ENCODE measurements at places on chromosomes 2 and 18.

- DNase-seq = no peak
Observed at GRCh38 chr2:66578054-66578686, 143.2 kb downstream of the MEIS1 start.

DNA sequence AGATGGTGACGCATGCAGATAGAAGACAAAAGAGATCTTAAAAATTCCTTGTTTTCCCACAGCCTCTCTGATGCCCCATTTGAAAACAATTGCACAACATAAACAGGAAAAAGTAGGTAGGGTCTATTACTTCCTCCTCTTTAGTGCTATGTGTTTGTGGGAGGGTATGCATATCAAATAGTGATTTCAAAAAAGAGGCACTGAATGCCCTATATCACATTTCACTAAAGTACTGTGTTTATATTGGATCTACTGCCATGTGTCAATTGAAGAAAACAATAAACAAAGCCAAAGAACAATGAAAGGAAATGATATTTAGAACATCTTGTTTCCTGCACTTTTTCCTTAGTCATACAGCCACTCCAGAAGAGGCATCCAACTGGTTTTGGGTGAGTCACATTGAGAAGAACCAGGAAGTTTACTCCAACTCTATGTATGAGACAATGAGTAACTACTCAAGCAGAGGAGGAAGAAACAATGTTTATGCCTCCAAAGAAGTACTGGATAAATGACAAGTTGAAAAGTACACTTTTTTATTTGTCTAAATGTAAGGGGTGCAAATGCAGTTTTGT is 583.6 kb downstream of the FBXO15 start:
- DNase-seq = peak; percentile 78

- DNase-seq = no peak
Observed at GRCh38 chr18:3046216-3046808, 33.4 kb upstream of the LPIN2 start.

GRCh38 chr18:44601447-44601846 is 79.2 kb upstream of the SETBP1 start:
- DNase-seq = peak; percentile 90

DNA sequence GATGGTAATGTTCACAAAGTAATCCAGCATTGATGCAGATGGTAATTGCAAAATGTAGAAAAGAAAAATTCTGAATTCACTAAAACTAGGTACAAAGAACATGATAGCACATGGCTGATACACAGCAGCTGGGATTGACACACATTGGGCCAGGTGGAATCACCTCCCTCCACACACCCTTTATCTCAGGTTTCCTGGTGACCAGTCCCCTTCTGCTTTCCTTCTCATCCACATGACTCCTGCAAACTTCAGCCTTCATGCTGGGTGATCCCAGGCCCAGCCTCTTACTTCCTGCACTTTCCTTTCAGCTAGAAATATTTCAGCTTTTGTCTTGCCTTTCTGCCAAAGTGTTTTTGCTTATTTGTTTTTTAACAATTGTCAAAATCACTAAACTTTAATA is 246.9 kb downstream of the LNPK start:
- no peak for DNase-seq

DNA sequence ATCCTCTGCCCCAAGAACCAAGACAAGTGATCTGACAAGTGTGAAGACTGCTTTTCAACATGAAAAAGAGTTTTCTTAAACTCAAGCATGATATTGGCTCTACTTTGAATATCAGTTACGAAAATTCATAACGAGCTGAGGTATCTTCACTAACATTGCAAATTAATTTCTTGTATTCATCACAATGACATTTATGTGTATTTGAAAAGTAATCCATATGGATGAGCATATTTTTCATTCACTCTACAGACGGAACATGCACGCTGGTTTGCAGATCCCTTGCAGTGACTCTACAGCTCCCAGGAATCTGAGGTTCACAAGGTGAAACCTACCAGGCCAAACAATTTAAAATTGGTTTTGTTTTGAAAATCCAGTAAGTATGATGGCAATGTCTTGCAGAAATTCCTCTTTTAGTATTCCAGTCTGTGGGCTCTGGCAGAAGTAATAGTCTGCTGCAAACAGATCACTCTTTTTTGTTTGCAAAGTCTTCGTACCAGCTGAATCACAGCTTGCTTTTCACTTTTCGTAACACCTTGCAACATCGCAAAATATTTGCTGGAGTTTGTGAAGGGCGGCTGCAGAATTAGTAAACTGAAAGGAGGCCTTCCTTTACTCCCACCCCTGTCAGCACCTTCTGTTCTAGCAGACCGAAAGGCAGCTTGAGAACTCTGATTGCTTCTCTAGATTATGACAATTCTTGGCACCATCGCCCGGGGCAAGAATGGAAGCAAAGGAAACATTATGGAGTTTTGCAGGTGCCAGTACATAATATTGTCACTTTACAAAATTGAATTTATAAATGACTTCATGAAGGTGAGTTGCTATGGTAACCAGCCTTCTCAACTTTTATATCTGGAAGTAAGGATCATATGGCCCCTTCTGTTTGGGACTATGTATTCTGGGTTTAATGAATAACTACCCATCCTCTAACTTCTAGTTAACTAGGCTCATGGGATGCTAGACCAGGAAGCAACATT is 168.7 kb downstream of the TMEM247 start:
- no peak for DNase-seq

DNA sequence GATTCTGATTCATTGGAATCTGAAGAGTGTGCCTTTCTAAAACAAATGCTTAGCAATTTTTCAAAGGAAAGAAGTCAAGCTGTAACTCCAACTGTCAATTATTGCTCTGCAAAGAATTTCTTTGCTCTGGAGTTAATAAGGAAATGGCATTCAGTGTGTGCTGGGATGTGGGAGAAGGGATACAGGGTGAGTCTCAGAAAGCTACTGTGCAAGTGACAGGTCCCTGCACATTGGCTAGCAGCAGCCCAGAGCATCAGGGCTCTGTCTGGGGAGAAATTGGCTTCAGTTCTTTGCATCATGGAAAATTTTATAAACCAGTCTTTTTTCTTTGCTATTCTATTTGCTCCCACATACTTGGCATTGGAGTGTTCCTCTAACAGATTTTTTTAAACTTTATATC is 1.1 kb upstream of the SYT4 start:
- no peak for DNase-seq

DNA sequence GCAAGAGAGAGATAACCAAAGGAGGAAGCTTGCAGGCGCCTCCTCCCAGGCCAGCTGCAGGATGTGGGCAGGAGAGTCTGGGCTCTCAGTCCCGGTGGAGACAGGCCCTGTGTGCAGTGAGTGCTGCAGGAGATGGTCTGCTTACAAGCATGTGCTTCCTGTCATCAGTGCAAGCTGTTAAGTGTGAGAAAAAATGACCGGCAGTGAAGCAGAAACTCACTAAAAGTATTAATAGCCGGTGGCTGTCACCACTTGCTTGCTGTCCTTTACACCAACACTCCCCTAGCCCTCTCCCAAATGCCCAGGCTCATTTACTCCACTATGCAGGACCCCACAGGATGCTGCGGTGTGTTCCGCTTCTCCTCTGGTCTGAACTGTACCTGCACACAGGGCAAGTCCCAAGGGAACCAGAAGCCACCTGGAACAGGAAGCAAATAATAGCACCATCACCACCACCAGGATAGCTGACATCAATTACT is 435.6 kb upstream of the HS6ST1 start:
- peak; percentile 69 for DNase-seq

DNA sequence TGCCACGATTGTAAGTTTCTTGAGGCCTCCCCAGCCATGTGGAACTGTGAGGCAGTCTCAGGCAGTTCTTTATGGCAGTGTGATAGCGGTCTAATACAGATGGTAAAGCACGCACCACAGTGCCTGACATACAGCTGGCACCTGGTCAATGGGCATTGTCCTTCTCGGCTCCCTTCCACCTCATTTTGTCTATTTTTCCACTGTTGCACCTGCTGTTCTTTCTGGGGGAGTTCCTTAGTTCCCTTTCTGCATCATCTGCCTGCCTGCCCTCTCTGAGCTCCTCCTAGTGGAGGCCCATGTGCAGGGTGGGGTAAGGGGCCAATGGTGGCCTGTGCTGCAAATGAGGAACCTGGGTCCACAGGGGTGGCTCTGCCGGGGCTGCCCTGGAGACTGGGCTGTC is 157.6 kb downstream of the LPIN1 start:
- no peak for DNase-seq

- peak; percentile 78 for DNase-seq
Observed at GRCh38 chr18:7567474-7568425, 634 bp downstream of the PTPRM start.

- no peak for DNase-seq
Observed at GRCh38 chr18:72826736-72827135, 41.1 kb downstream of the NETO1 start.

DNA sequence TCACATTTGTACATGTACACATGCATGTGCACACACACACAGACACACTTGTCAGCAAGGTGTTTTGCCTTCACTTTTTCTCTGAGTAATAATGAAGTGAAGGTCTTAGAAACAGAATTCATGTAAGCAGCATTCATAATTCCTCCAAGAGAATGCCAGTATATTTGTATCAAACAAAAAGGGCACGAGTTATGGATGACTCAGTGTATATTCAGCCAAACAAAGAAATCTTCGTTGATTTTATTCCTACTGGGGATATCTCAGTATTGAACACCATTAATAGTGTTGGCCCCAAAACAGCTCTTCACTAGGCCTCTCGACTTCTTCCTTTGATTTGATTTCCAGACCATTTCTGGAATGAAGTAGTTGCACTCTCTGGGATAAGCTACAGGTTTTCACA is 125.3 kb downstream of the PIK3C3 start:
- no peak for DNase-seq

GRCh38 chr2:70005216-70005615 is 43.8 kb upstream of the ASPRV1 start:
- no peak for DNase-seq

DNA sequence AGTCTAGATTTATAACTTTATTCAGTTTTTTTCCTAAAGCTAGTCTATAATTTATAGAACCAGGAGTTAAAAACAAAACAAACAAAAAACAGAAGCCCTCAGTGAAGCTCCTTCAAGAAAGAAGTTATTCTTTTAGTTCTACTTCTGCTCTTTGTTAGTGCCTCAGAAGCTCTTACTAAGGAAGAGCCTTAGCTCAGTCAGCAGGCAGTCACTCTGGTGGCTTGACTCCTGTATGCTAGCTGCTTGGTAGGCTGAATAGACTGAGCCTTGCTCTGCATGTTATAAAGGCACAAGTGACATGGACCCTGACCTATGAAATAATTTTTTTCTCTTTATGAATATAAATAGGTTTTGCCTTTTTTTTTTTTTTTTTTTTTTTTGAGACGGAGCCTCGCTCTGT is 24.8 kb downstream of the NCOA1 start:
- no peak for DNase-seq

DNA sequence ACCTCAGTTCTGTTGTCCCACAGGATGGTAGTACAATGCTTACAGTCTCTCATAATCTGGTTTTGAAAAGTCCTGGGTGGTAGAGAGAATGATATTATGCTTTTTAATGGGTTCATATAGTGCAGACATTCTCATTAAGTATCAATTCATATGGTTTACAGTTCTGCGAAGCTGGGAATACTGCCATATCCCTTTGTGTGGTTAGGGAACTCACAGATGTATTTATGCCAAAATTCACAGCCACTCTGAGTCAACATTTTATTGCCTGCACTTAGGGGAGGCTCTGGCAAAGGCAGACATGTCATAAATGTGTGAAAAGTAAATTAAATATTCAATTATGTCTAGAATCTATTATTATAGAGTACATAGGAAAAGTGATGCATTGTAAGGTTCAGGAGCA is 808.2 kb downstream of the SUCLG1 start:
- no peak for DNase-seq

- DNase-seq = no peak
Observed at GRCh38 chr2:103963146-103963725, 890.7 kb upstream of the POU3F3 start.

GRCh38 chr2:62423235-62423634 is 82.8 kb downstream of the TMEM17 start:
- DNase-seq = peak; percentile 10

GRCh38 chr2:16224298-16225045 is 284.1 kb downstream of the MYCN start:
- DNase-seq = no peak

DNA sequence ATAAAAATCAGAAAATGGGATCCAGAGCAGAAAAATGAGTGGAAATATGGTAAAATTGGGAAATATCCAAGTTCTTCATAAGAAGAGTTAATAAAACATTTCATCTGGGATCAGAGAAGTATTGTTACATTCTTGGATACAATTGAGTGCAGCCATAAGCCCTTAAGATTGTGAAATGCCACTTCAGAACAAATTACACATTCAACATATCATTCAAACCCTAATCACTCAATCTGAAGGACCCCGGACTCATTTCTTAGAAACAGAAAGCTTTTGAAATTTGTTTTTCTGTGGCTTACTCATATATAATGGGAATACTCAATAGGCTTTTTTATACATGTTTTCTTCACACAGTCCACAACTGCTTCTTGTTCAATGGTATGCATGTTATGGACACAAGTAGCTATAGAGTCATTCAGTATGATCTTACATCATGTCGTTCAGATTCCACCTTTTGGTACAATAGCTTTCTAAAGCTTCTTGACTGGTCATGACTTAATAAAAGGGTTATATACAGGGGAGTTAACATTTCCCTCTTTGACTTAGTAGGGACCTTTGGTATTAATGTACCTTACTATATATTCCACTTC is 39.9 kb downstream of the SCN7A start:
- no peak for DNase-seq

- DNase-seq = no peak
Observed at GRCh38 chr2:154551649-154552048, 146.8 kb upstream of the KCNJ3 start.

- DNase-seq = no peak
Observed at GRCh38 chr2:60252581-60253150, 300.8 kb downstream of the BCL11A start.

DNA sequence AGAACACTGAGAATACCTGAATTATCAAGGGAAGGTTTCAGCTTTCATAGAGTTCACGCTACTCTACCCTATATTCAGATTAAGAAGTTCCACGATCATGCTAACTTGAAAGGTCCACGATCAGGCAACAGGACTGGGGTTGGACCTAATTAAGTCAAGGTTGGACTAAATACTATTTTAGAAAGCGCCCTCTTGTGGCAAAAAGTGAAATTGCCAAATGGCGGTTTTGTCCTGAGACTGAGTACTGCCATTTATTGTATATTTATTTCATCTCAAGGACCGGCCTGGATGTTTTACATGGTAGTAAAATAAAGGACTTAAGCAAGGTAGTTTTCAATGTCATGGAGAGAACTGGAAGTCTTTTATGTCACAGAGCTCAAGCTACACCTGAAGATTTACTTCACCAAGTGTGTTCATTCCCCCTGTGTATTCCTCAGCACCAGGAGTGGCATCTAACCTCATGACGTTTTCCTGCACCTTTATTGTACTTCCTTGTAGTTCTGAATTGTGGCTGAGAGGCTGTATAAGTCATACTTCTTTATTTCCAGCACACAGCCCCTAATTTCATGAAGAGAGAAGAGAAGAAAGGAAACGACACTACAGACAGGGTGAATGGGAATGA is 56.8 kb downstream of the SRD5A2 start:
- peak; percentile 46 for DNase-seq
